ENCODE measurements at places on chromosomes 7 and 10.

DNA sequence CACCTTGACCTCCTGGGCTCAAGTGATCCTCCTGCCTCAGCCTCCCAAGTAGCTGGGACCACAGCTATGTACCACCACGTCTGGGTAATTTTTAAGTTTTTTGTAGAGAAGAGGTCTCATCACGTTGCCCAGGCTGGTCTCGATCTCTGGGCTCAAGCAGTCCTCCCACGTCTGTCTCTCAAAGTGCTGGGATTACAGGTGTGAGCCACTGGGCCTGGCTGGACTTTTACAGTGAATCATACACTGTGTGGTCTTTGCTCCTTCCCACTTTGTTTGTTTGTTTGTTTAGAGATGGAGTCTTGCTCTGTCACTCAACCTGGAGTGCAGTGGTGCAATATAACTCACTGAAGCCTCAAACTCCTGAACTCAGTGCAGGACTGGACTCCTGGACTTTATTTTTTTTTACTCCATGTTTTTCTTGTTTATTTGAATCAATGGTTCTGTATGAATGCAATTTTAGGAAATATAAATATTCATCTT lies 12.5 kb downstream of the PPIA start:
- no peak for DNase-seq

DNA sequence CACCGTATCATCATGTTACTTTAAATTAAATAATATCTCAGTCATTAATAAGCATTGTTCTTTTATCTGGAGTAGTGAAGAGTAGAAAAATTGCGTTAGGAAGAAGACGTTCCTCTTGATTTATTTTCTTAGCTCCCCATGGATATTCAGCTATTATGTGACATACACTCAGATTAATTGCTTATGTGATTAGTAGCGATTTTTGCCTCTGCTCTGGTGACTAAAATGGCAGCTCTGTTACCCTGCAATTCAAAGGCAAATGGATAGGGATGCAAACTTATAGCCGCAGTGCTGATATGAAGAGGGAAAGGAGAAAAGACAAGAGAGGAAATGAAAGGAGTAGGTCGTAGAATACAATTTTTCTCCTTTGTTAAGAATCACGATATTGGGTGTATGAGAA lies 188.4 kb upstream of the MALRD1 start:
- no peak for DNase-seq

GRCh38 chr10:125621052-125621451 lies 61.9 kb downstream of the TEX36 start:
- DNase-seq: no peak

DNA sequence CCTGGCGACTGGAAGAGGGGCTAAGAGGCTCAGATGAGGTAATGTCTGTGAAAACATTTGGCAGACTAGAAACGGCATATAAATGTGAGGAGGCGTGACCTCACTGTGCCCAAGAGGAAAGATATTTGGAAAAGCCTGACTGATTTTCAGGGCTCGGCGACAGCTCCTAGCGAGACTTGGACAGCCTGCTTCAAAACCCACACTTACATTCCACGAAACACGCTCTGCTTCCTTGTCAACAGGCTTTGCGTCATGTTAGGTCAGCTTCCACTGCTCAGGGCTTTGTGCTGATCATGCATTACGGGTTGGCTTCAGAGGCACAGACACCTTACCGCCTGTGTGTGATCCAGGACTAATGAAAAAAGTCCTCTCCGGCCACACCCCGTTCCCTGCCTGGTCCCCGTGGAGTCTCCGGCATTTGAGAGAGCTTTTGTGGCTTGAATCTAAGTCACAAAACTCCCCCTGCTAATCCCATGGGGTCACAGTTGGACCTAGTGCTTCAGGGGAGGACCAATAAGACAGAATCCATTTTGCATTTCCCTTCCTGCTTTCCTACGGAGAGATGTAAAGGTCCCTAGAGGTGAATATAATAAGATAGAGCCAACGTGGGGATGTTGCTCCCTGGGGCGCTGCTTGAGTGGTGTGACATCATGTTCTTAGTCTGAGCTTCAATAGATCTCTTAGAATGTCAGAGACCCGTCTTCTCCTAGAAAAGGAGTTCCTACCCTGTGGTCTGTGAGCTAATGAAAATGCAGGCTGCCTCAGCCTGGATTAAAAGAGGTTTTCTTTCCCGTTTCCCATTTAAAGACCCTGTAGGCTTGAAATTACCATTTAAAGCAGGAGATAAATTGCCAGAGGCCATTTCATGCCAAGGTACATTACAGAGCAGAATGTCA lies 25.5 kb downstream of the FGFBP3 start:
- no peak for DNase-seq

DNA sequence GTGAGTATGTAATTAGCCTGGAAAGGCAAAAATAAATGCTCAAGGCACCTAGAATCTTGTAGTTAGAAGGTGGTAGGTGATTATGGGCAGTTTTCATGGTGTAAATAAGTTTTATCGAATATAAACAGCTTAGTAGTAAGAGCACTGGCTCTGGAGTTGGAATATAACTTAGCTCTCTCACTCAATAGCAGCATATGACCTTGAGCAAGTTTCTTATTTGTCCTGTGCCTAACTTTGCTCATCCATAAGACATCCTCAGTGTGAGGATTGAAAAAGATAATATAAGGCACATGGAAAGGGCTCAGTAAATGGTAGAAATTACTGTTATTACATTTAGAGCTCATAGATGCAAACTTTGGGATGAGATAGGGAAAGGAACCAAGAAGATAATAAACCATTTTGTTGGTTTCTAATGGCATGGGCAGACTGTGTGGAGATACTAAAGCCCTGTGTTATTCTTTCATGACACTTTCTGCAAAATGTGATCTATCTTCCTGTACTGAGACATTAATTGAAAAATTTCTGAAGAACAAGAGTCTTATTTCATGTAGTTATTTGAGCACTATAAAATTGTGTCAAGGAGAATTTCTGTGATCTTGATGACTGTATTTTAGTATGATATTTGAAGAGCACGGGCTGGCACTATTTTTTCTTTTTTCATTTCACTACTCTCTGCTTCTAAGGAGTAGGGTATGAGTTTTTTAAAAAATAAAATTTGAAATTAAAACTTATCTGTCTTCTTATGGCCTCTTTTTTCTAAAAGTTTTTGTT lies 3.1 kb downstream of the SLK start:
- DNase-seq: no peak

DNA sequence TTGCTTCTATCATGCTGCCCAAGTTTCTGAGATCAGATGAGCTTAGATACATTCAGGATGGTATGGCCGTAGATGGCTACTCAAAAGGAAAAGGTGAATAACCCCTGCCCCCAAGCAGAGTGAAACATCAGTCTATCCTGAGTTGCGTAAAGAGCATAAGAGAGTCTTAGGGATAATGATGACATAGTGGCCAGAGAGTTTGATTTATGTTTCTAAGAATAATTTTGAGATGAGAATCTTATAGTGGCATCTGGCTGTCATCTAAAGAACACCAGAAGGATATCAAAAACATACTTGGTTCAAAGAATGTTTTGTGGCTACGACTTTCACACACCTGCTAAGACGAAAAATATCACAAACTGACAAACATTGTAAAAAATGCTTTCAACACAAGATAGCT lies 20.6 kb downstream of the PIK3CG start:
- no peak for DNase-seq

DNA sequence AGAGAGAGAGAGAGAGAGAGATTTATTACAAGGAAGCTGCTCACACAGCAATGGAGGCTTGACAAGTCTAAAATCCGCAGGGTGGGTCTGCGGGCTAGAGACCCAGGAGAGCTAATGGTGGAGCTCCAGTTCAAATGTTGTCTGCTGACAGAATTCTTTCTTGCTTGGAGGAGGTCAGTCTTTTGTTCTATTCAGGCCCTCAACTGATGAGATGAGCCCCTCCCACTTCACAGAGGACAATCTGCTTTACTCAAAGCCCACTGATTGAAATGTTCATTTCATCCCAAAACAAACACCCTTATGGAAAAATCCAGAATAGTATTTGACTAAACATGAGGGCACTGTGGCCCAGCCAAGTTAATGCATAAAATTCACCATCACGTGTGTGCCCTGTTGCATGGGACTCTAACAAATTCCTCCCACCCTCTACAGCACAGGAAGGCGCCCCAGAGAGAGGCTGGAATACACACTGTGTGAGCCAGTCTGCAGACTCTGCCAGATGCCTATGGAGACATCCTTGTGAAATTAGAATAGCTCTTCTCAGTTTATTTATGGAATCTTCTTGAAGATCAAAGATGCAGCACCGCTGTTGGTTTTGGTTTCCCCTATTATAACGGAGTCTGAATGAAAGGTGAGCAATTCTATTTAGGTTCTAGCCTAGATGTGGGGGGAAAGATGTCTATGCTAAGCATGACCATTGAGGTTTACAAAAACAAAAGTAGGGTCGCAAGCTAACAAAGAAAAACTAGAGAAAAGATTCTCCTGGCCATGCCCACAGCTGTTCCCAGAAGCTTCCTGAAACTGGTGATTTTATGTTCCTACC lies 123.0 kb upstream of the SFMBT2 start:
- DNase-seq: no peak

All from stimulated activated CD4-positive, alpha-beta T cell treated with anti-CD3 and anti-CD28 coated beads, Interleukin-15, amount 100 ng/mL, for 1 hour (primary cell).